ENCODE measurements at places on chromosomes 7 and 10. TPM values are rescaled to one million over a fixed set of nuclear protein-coding genes. Genes with fewer than 3 reads are reported as not detected.

DNA sequence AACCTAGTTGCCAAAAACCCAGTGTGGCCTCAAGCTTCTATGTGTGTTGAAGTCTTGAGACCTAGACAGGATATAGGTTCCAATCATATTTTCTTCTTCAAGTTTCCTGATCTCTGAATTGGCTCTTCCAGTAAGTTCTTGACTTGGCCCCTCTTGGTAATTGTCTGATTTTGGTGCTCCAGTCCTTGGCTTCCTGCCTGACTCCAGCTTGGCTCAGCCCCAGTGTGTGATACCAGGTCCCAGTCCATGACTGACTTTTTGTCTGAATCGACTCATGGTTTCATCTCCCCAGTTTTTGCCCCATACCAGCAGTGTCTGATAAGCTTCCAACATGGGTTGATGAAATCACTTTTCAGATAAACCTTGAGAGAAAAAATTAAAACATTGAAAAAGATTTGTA lies 72.3 kb downstream of the FAS start:
- no peaks in the 10 kb centered on the region for H3K36me3 ChIP-seq
- H3K27ac ChIP-seq = no peak overlapping the region
- H3K4me1 ChIP-seq = no peaks in the 10 kb centered on the region
- no peaks in the 10 kb centered on the region for H3K27me3 ChIP-seq

DNA sequence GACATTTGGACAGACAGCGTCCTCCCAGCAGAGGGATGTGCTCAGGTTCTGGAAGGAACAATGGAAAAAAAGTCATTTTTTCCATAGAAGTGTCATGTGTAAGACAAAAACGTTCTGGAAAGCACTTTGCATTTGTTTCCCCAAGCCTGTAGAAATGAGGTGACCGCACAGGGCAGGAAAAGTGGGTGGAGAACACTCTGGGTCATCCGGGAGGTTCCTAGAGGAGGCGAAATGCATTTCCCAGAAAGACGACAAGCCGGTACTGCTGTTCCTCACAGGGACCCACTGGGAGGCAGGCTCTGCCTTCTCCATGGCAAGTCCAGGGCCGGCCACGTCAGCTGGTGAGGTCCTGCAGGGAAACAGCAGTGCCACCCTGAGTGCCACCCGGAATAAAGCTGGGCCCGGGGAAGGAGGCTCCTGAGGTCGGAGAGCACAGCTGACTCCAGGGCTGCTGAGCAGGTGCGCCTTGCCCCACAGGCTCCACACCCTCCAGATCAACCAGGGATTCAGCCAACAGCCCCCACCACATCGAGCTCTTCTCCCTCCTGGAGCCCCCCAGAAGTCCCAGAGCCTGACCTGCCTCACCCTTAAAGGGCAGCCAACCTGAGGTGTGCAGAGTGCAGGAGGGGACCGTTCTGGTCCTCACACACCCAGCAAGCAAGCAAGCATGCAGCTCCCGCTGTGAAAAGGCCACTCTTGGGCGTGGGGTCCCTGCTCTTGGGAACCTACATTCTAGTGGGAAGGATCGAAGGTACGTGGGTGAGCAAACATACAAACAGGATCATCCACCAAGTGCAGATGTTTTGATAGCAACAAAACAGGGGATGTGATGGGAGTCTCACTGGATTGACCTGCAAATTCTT lies 28.8 kb upstream of the INPP5A start:
- no peak overlapping the region for H3K4me3 ChIP-seq
- no peaks in the 10 kb centered on the region for H3K36me3 ChIP-seq
- DNase-seq = no peak
- no peaks in the 10 kb centered on the region for H3K27me3 ChIP-seq

- no peaks in the 10 kb centered on the region for H3K36me3 ChIP-seq
- H3K4me1 ChIP-seq = no peaks in the 10 kb centered on the region
- no peak overlapping the region for H3K27ac ChIP-seq
- DNase-seq = no peak
Measured at GRCh38 chr10:13885238-13885990, 298.6 kb downstream of the PRPF18 start.

DNA sequence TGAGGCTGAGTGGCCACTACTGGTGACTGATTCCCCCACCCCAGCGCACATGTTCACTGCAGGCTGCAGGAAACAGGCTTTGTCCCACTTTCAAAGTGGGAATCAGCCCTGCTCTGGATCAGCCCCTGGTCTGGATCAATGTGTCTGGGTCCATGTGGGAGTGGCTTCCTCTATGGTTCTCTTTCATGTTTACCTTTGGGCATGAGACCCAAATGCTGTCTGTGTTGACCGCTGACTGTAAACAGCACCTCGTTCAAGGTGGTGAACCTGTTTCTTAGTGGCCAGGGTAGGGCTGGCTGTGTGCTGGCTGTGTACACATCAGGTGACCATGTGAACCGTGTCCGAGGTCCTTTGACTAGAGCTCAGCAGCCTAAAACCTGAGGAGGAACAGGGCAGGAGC lies 121.8 kb downstream of the CAMK1D start:
- peak overlapping the region; percentile 50 for H3K27ac ChIP-seq
- peak; percentile 54 for DNase-seq
- H3K4me3 ChIP-seq = no peak overlapping the region
- no peaks in the 10 kb centered on the region for H3K36me3 ChIP-seq
- H3K27me3 ChIP-seq = no peaks in the 10 kb centered on the region
- peaks cover 4% of the 10 kb centered on the region for H3K4me1 ChIP-seq

DNA sequence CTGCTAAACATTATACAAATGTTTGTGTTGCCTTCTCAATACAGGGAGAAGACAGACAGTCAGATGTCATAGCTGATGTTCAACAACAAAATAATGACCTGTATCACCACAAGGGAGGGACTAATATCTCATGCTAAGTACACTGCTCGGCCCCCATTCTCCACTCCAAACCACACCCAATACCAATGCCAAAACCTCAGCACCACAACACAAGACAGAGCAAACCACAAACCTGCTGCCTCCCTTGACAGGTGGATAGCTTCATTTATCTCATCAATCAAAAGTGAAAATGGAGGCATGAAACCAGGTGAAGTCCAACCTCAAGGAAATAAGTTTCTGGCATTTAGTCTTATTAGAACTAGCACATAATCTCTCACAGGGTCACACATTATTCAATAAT lies 109.5 kb downstream of the PARD3 start:
- no peak overlapping the region for H3K27ac ChIP-seq
- DNase-seq = no peak
- no peak overlapping the region for H3K4me3 ChIP-seq
- peaks cover 55% of the 10 kb centered on the region for H3K4me1 ChIP-seq
- no peaks in the 10 kb centered on the region for H3K36me3 ChIP-seq
- no peaks in the 10 kb centered on the region for H3K27me3 ChIP-seq

DNA sequence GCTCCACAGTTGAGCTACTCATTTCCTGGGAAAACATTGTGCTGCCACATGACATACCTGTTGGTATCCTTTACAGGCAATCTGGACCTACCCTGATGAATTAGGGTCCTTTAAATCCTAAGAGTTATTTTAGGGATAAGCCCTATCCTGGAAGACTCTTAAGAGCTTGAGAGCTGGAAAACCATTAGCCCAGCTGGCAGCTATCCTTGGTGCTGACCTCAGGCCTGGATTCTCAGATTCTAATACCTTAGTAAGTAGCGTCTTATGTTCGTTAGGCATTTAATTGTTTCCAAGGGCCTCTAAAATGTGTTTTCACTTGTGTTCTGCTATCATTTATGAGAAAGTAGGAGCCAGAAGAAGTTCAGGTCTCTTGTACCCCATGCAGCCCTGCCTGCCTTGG lies 93.0 kb upstream of the SORCS3 start:
- no peak for DNase-seq
- H3K4me1 ChIP-seq = no peaks in the 10 kb centered on the region
- no peaks in the 10 kb centered on the region for H3K27me3 ChIP-seq
- no peaks in the 10 kb centered on the region for H3K36me3 ChIP-seq
- no peak overlapping the region for H3K27ac ChIP-seq

GRCh38 chr10:98624963-98625362 lies 178.2 kb upstream of the HPS1 start:
- no peak for DNase-seq
- H3K27ac ChIP-seq = no peak overlapping the region
- no peaks in the 10 kb centered on the region for H3K27me3 ChIP-seq
- peaks cover 6% of the 10 kb centered on the region for H3K4me1 ChIP-seq

DNA sequence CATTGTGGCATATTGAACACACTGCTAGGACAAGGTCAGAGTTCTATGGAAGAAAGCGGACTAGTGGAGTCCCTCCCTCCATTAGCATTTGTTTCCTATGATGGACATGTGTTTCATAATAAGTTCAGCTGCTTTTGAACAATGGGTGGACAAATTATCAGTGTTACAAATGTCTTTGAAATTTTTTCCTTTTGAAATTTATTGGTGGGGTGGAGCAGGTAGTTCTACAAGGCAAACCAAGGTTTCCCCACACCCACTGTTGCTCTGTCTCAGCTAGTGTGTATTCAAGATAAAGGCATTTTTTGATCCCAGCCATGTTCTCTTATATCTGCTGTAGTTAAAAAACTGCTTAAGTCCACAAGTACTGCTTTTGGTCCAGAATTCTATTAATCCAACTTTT lies 79.9 kb downstream of the MALSU1 start:
- H3K4me3 ChIP-seq = no peak overlapping the region
- no peaks in the 10 kb centered on the region for H3K36me3 ChIP-seq
- H3K27ac ChIP-seq = no peak overlapping the region
- H3K27me3 ChIP-seq = no peaks in the 10 kb centered on the region
- no peak for DNase-seq

GRCh38 chr7:139949629-139950028 lies 113.1 kb downstream of the PARP12 start:
- DNase-seq = no peak
- H3K27me3 ChIP-seq = no peaks in the 10 kb centered on the region
- no peaks in the 10 kb centered on the region for H3K4me1 ChIP-seq
- H3K36me3 ChIP-seq = no peaks in the 10 kb centered on the region

- no peaks in the 10 kb centered on the region for H3K36me3 ChIP-seq
- no peak overlapping the region for H3K27ac ChIP-seq
Measured at GRCh38 chr10:77577666-77578229, 59.9 kb downstream of the KCNMA1 start.

GRCh38 chr10:112520914-112521313 lies 73.9 kb downstream of the VTI1A start:
- H3K36me3 ChIP-seq = no peaks in the 10 kb centered on the region
- no peak overlapping the region for H3K27ac ChIP-seq
- H3K27me3 ChIP-seq = no peaks in the 10 kb centered on the region
- no peak overlapping the region for H3K4me3 ChIP-seq
- no peak for DNase-seq

- no peak overlapping the region for H3K27ac ChIP-seq
- no peak for DNase-seq
- H3K27me3 ChIP-seq = no peaks in the 10 kb centered on the region
- no peaks in the 10 kb centered on the region for H3K4me1 ChIP-seq
- H3K4me3 ChIP-seq = no peak overlapping the region
Measured at GRCh38 chr7:126698909-126699308, 553.8 kb downstream of the GRM8 start.

GRCh38 chr7:27586825-27587224 lies 75.9 kb downstream of the HIBADH start:
- H3K27ac ChIP-seq = no peak overlapping the region
- no peaks in the 10 kb centered on the region for H3K4me1 ChIP-seq
- no peaks in the 10 kb centered on the region for H3K27me3 ChIP-seq
- DNase-seq = peak; percentile 49
- no peak overlapping the region for H3K4me3 ChIP-seq

DNA sequence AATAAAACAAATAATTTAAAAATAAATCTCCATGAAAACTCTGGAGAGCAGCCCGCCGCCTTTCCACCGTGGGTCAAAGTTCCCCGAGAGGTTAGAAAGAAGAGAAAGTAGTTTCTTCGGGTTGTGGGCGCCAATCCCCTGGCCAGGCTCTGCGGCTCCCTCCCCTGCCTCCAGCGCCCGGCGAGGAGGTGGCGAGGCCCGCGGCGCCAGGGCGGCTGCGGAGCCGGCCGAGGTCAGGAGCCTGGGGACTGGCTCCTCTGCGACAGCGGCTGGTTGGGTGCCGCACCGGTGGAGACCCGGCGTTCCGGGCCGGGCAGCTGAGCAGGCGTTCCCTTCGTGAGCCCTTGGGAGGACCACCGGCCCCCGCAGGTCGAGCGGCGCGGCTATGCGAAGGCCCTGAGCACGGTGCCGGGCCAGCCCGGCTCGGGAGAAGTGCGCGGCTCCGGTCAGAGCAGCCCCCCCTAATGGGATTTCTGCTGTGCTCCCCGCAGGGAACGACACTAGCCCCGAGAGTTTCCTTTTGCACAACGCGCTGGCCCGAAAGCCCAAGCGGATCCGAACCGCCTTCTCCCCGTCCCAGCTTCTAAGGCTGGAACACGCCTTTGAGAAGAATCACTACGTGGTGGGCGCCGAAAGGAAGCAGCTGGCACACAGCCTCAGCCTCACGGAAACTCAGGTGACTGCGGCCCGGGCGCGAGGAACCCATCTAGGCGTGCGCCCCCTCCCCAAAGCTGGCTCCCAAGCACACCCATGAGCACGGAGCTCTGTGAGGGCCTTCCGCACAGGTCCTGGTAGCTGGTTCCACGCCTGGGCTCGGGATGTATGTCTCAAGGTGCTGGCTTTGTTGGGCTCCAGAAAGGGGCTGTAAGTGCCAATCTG lies 2.8 kb downstream of the EMX2 start:
- no peaks in the 10 kb centered on the region for H3K36me3 ChIP-seq
- no peak overlapping the region for H3K27ac ChIP-seq
- no peak for DNase-seq
- peaks cover 37% of the 10 kb centered on the region for H3K4me1 ChIP-seq

DNA sequence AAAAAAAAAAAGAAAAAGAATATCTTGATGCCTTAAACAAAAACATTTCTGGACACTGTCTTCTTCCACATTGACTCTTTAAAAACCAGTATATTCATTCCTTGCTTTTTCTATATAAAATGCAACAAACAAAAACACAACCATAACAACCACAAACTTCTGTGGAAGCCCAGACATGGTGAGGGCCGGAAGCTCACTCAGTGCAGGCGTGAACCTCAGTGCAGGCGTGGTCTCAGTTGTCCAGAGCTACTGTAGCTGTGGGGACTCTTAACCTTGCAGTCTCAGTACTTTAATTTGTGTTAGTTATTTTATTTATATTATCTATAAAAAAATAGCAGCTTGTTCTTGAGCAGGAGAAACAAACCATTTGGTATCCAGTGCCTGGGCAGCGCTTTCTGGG lies 131.8 kb downstream of the DOCK1 start:
- H3K27ac ChIP-seq = no peak overlapping the region
- H3K4me1 ChIP-seq = no peaks in the 10 kb centered on the region
- DNase-seq = no peak
- no peaks in the 10 kb centered on the region for H3K27me3 ChIP-seq

GRCh38 chr7:92826258-92826938 lies 10.0 kb downstream of the CDK6 start:
- no peaks in the 10 kb centered on the region for H3K27me3 ChIP-seq
- no peak for DNase-seq
- H3K4me3 ChIP-seq = no peak overlapping the region
- H3K27ac ChIP-seq = no peak overlapping the region
- H3K4me1 ChIP-seq = peaks cover 35% of the 10 kb centered on the region

- H3K27me3 ChIP-seq = no peaks in the 10 kb centered on the region
- no peaks in the 10 kb centered on the region for H3K4me1 ChIP-seq
- H3K27ac ChIP-seq = no peak overlapping the region
- DNase-seq = no peak
- no peak overlapping the region for H3K4me3 ChIP-seq
- no peaks in the 10 kb centered on the region for H3K36me3 ChIP-seq
Measured at GRCh38 chr7:15603124-15603523, 41.3 kb upstream of the AGMO start.

Gene ZNF282
- 19.3 TPM for total RNA-seq
